ENCODE measurements at places on chromosomes 4 and X. TPM values are rescaled to one million over a fixed set of nuclear protein-coding genes. Genes with fewer than 3 reads are reported as not detected.
A peak's percentile ranks its signal among the peaks of the same experiment; 100 is the strongest.

DNA sequence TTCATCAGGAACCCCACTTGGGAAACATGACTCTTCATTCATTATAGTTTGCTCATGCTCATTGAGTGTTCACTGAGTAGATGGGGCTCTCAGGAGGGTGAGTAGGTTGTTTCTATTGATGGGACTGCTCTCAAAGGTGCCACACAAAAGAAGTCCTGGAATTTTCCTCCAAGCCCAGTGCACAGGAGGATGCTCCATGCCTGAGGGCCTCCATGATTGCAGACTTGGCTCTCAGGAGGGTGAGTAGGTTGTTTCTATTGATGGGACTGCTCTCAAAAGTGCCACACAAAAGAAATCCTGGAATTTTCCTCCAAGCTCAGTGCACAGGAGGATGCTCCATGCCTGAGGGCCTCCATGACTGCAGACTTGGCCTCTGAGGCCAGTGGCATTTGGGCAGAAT, 108.5 kb downstream of the ZNF674 start:
- no peaks in the 10 kb centered on the region for H3K36me3 ChIP-seq
- H3K27me3 ChIP-seq: no peaks in the 10 kb centered on the region
- no peaks in the 10 kb centered on the region for H3K4me1 ChIP-seq
- H3K4me3 ChIP-seq: no peak overlapping the region

DNA sequence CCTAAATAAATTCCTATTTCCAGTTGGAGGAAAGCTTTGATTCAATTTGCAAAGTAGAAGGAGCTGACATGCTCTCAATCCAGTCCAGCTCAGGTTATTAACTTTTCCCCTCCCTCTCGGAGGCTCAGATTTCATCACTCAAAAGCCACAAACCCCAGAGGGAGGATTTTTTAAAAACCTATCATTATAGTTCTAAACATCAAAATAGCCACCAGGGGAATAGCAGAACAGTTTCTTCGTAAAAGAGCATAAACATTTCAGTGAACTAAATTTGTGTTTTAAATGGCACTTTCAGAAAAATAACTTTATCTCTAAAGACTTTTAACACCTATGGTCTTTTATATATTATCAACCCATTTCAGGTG, 8.8 kb downstream of the GPRIN3 start:
- H3K27ac ChIP-seq: peak overlapping the region; percentile 11
- H3K4me3 ChIP-seq: no peak overlapping the region
- no peak for DNase-seq
- H3K36me3 ChIP-seq: no peaks in the 10 kb centered on the region
- H3K4me1 ChIP-seq: peaks cover 10% of the 10 kb centered on the region

GRCh38 chrX:11532291-11533078, 133.2 kb downstream of the ARHGAP6 start:
- DNase-seq: no peak
- no peaks in the 10 kb centered on the region for H3K4me1 ChIP-seq
- no peak overlapping the region for H3K27ac ChIP-seq
- H3K4me3 ChIP-seq: no peak overlapping the region

GRCh38 chr4:153205757-153206156, 1.5 kb downstream of the TRIM2 start:
- H3K36me3 ChIP-seq: no peaks in the 10 kb centered on the region
- H3K4me3 ChIP-seq: peak overlapping the region; percentile 84
- H3K27me3 ChIP-seq: no peaks in the 10 kb centered on the region
- no peak for DNase-seq
- H3K27ac ChIP-seq: peak overlapping the region; percentile 78

- H3K4me3 ChIP-seq: peak overlapping the region; percentile 24
- no peak for DNase-seq
- H3K36me3 ChIP-seq: no peaks in the 10 kb centered on the region
Measured at GRCh38 chrX:70423936-70424675, 992 bp downstream of the GDPD2 start.

GRCh38 chr4:27515140-27515539, 654.5 kb downstream of the STIM2 start:
- H3K4me3 ChIP-seq: no peak overlapping the region
- DNase-seq: no peak
- no peaks in the 10 kb centered on the region for H3K27me3 ChIP-seq
- no peaks in the 10 kb centered on the region for H3K36me3 ChIP-seq
- H3K27ac ChIP-seq: no peak overlapping the region

DNA sequence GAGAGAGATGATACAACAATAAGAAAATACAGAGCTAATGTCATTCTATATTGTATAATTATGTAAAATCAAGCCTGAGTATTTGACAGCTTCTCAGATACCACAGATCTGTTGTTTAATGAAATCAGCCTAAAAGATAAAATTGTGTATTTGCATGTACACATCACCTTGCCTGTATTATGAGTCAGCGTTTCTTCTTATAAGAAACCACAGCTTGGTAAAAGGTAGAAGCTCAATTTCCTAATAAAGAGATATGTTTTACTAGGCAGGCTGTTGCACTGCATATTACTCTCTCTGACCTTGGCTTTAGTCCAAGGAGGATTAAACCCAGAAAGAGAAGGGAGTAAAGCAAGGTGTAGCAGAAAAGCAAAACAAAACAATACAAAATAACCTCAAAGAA, 121.3 kb downstream of the PPARGC1A start:
- H3K27me3 ChIP-seq: no peaks in the 10 kb centered on the region
- no peaks in the 10 kb centered on the region for H3K36me3 ChIP-seq
- H3K4me3 ChIP-seq: no peak overlapping the region
- peaks cover 15% of the 10 kb centered on the region for H3K4me1 ChIP-seq
- no peak for DNase-seq
- no peak overlapping the region for H3K27ac ChIP-seq

- no peaks in the 10 kb centered on the region for H3K4me1 ChIP-seq
- no peaks in the 10 kb centered on the region for H3K36me3 ChIP-seq
- H3K27ac ChIP-seq: no peak overlapping the region
- H3K4me3 ChIP-seq: no peak overlapping the region
Measured at GRCh38 chr4:3017504-3017903, 54.1 kb downstream of the GRK4 start.

DNA sequence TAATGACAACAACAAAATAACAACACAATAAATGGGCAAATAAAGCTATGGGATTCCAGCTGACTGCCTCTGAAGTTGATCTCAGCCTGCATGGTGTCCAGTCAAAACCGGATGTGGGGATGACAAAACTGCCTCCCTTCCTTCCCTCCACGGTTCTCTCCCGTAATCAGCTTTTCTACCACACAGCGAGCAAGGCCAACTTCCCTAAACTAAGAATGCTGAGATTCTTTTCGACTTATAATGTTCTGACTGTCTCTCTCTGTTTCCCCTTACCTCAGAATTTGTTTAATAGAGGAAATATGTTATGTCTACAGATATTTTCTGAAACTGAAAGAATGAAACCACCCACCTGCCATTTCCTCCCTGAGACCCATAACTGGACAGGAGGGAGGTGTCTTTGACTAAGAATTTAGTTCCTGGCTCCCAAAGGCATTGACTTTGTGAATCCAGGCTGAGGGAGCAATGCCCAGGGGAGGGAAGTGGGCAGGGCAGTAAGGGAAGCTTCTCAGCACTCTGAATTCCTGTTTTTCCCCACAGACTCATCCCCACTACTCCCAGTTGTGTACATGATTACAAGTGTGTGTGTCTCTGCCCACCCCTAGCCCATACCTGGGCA, 1.0 kb upstream of the TLR1 start:
- H3K4me3 ChIP-seq: no peak overlapping the region
- no peaks in the 10 kb centered on the region for H3K27me3 ChIP-seq
- DNase-seq: no peak
- H3K36me3 ChIP-seq: peaks cover 3% of the 10 kb centered on the region

DNA sequence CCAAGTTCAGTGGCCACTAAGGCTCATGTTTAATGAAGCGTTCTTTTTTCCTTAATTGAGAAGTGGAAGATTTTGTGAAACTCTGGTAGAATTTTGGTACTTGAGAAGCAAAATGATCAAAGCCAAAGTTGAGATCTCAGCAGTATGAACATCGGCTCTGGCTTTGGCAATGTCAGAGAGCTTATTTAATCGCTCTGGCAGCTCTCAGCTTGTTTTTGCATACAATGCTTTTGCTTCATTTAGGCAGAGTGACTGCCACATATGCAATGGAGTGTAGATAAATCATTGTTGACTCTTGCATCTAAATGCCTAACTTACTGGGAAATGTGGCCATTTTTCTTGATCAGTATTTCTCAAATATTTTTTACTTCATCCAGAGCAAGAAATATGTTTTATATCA, 135.7 kb downstream of the AASDH start:
- DNase-seq: no peak
- H3K4me3 ChIP-seq: no peak overlapping the region
- H3K27me3 ChIP-seq: no peaks in the 10 kb centered on the region
- H3K27ac ChIP-seq: no peak overlapping the region

DNA sequence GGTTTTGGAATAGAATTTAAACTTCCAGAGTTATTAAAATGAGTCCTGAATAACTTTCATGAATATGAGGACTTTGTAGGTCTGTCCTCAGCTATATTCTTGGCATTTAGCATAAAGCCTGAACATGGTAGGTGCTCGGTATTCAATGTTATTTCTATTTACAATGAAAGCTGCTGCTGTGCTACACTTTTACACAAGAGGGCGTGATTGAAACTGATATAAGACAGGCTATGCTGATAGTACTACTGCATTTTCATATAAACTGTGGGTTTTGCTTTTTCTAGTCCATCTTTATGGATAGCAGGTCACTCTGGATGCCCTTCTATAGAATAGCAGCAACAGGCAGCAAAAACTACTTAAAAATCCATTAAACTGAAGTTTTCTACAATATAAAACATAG, 12.3 kb upstream of the GNPDA2 start:
- H3K27me3 ChIP-seq: peaks cover 10% of the 10 kb centered on the region
- H3K4me1 ChIP-seq: no peaks in the 10 kb centered on the region
- H3K36me3 ChIP-seq: no peaks in the 10 kb centered on the region
- H3K4me3 ChIP-seq: no peak overlapping the region

GRCh38 chr4:168796362-168797106, 213.5 kb downstream of the CBR4 start:
- no peaks in the 10 kb centered on the region for H3K27me3 ChIP-seq
- DNase-seq: no peak
- H3K36me3 ChIP-seq: peaks cover under 1% of the 10 kb centered on the region
- no peak overlapping the region for H3K4me3 ChIP-seq

- no peaks in the 10 kb centered on the region for H3K36me3 ChIP-seq
- no peaks in the 10 kb centered on the region for H3K4me1 ChIP-seq
- no peak for DNase-seq
- H3K4me3 ChIP-seq: no peak overlapping the region
- peaks cover 5% of the 10 kb centered on the region for H3K27me3 ChIP-seq
- no peak overlapping the region for H3K27ac ChIP-seq
Measured at GRCh38 chr4:141158219-141158618, 24.9 kb upstream of the RNF150 start.

DNA sequence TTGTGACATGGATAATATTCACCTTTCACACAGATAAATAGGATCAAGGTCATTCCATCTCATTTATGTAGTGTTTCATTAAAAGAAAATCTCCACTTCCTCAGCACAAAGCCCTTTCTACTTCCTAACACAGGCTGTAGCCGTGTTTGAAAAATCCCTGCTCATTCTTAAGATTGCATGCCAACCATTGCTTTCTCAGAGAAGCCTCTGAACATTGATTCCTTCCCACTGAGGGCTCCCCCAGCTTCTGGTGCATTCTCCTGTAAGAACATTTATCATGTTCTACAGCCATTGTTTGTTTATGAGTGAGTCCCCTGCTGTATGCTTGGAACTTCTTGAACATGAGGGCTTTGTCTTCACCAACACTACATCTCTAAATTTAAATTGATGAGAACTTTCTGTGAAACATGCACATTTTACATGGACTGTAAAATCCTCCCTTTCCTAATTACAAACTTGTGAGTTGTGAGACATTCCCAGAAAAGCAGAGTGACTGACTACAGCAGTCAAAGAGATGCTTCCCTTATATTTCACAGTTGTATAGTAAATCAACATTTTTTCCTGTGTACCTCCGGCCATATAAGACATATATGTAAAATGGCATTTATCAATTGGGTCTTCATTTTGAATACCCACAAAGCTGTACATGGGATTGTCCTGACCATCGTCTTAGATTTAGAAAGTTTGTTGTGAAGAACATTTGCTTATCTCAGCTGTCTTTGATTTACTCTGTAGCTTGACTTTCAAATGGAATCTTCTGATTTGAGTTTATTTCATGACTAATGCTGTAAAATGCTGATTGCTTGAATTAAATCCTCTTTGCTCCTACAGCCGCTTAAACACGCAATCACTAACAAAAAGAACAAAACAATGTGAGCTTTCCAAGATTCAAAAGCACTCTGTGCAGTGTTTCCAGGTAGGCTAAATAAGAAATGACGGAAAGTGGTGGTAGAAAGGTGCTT, 600.5 kb upstream of the SLIT2 start:
- no peaks in the 10 kb centered on the region for H3K4me1 ChIP-seq
- DNase-seq: no peak
- H3K27ac ChIP-seq: no peak overlapping the region
- H3K4me3 ChIP-seq: no peak overlapping the region
- H3K36me3 ChIP-seq: no peaks in the 10 kb centered on the region
- no peaks in the 10 kb centered on the region for H3K27me3 ChIP-seq

- H3K36me3 ChIP-seq: no peaks in the 10 kb centered on the region
- no peak for DNase-seq
Measured at GRCh38 chr4:137156054-137156453, 376.2 kb downstream of the PCDH18 start.

DNA sequence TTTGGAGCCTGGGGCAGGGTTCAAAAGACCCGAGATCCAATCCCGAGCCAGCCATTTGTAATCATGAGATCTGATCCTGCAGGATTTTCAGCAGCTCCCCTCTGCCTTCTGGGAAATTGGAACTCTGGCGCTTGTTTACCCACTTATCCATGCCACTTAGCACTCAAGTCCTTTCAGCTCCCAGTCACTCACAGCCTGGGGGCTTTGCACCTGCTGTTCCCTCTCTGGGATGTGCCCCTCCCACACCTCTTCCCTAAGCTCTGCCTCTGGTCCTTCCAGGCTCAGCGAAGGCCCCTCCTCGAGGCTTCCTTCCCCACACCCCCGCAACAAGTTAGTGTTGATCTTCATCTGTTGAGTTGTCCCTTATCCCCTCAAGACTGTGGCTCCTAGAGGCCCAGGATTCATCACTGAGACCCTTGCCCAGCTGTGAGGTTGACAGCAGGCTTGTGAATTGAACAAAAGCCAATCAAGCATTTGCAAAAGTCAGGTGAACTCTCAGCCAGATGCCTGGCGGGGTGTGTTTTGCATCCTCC, 99.1 kb upstream of the AFAP1 start:
- H3K4me3 ChIP-seq: no peak overlapping the region
- peaks cover 3% of the 10 kb centered on the region for H3K27me3 ChIP-seq
- no peak for DNase-seq
- H3K27ac ChIP-seq: no peak overlapping the region
- peaks cover 18% of the 10 kb centered on the region for H3K4me1 ChIP-seq

GRCh38 chr4:99504804-99505502, 5.9 kb upstream of the C4orf17 start:
- H3K36me3 ChIP-seq: no peaks in the 10 kb centered on the region
- no peak overlapping the region for H3K27ac ChIP-seq
- H3K4me3 ChIP-seq: no peak overlapping the region
- no peak for DNase-seq

The SCML2 gene
- total RNA-seq: 2.5 TPM

The DMP1 gene
- total RNA-seq: not detected

The ASB12 gene
- total RNA-seq: not detected

The MBNL3 gene
- total RNA-seq: 13.5 TPM

The VGLL1 gene
- 78.4 TPM for total RNA-seq

The CLOCK gene
- 11.8 TPM for total RNA-seq

The PAGE1 gene
- not detected for total RNA-seq

The PAGE2 gene
- not detected for total RNA-seq

The NAT8L gene
- total RNA-seq: 14.9 TPM

The PRDM5 gene
- total RNA-seq: 15.7 TPM

The ATOH1 gene
- 0.36 TPM for total RNA-seq
